ENCODE measurements at places on chromosomes 6 and 20.

DNA sequence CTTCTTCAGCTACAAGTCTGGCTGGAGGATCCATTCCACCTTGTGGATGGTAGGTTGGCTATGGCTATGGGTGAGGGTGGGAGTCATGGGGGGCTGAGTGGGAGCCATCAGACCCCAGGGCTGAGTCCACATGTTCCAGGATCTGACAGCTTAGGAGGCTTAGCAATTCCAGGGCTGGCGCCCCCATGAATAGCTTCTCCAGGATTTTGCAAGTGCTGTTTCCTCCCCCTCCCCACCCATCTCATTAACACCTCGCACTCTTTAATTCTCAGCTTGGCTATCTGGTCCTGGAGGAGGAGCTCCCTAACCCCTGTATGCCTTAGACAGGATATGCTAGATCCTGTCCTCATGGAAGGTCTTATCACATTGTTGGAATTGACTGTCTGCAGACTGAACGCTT, 39.0 kb upstream of the ANGPT4 start:
- no peak for DNase-seq

GRCh38 chr20:61053487-61053886, 198.6 kb upstream of the CDH4 start:
- DNase-seq, result no peak

GRCh38 chr6:25066593-25066992, 130.8 kb upstream of the RIPOR2 start:
- DNase-seq, result no peak

DNA sequence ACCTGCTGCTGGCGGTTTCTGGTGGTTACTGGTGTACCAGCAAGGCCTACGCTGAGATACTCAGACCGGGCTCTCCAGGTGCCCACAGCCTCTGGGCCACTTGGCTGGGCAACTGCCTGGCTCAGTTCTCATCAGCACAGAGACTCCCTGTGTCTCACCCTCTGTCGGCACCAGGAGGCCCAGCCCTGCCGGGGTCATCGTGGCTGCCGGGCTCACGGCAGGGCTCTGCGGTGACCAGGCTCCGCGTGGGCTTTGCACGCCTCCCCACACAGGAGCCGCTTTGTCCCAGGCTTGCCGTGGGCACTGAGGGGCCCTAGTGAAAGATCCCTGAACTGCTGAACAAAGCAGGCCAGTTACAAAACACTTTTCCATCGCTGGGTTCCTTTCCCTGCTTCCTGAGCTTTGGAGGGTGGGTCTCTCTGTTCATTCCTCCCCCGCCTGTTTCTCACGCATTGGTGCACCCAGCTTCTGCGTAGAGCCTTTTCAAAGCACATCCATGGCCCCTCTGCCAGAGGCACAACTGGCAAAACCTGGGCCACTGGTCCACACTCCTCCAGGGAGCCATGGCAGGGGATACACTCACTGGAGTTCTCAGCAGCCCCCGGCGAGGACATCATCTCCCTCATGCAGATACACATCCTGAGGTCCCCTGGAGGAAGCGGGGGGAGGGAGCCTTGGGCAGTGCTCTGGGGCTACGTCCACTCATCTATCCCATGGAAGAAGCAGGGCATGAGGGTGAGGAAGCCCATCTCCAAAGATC, 117.0 kb downstream of the NFATC2 start:
- DNase-seq, result no peak

GRCh38 chr20:34295284-34295683, 7.9 kb downstream of the AHCY start:
- no peak for DNase-seq

GRCh38 chr20:32231847-32232246, 24.2 kb downstream of the POFUT1 start:
- DNase-seq, result no peak

DNA sequence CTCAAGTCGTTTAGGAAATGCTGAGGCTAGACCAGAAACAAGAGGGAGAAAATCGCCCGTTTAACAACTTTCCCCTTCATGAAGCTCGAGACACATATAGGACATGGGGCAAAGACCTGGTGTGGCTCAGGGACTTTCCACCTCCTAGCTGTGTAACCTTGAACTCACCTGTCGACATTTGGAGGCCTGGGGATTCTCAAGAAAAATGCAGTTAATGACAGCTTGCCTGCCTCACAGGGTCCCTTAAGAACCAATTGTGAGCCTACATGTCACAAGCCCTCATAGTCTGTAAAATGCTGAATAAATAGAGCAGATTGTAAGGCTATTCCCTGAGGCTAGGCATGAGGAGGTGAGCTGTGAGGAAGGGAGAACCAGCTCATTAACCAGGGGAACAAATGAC, 35.1 kb downstream of the MGME1 start:
- DNase-seq, result no peak

DNA sequence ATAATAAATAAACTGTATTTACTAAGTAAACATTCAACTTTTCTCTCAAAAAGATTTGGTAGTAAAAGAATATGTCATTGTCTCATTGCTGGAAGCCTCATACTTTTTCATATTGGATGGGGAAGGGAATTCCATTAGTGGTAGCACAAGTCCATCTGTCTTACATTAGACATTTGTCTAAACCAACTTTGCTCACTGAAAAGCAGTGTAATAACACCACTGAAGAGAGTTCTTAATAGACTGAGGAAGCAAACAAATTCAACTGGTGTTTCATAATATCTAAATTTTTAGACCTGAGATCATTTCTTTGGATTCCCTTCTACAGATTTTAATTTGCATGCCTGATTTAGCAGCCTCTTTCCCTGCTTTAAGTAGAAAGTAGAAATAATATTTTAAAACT, 62.7 kb downstream of the PLCB1 start:
- no peak for DNase-seq

- DNase-seq, result peak; percentile 64
These were observed 20.4 kb upstream of the BPIFB1 start for GRCh38 chr20:33262658-33263065.

GRCh38 chr20:47455133-47456040, 46.3 kb upstream of the NCOA3 start:
- DNase-seq, result no peak

GRCh38 chr6:115908906-115909559, 151.7 kb downstream of the FRK start:
- DNase-seq, result no peak

DNA sequence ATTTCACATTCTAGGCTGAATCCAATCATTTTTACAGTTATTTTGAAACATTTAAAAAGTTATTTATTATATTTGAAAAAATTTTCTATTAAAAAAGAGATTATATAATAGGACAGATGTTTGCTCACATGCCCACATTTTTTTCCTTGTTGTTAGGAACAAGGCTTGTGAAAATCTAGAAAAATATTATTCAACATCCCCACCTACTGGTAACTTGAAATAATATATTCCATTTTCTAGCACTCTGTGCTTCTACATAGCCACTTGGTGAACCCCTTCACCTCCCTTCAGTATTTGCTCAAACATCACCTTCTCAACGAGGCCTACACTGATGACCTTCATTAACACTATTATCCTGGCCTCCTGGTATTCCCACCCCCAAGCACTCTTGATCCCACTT, 18.3 kb upstream of the GPRC6A start:
- no peak for DNase-seq

GRCh38 chr6:149259753-149260152, 57.8 kb upstream of the TAB2 start:
- DNase-seq, result no peak

DNA sequence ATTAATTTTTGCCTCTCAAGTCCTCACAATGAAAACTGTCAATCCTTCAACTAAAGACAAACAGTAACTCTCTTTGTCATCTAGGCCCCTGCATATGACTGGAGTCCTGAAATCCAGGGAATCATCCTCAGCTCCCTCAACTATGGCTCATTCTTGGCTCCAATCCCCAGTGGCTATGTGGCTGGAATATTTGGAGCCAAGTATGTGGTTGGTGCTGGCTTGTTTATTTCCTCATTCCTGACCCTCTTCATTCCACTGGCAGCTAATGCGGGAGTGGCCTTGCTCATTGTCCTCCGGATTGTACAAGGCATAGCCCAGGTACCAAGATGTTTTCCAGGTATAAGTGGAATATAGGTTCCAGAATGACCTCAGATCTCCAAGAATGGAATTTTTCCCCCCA, 15.4 kb downstream of the SLC17A4 start:
- DNase-seq, result no peak

DNA sequence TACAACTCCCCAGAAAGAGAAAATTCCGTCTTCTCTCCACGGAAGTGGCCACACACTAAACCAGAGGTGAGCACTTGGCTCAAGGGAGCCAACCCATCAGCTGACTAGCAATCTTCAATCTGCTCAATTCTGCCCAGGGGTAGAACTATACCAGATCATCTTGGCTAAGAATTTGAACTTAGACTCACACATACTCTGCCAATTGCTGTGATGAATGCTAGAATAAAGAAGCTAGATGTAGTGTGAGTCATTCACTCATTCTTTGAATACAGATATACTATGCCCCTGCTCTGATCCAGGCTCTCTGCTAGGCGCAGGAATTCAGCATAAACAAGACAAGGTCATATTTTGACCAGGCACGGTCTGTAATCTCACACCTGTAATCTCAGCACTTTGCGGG, 147.9 kb upstream of the SHLD1 start:
- no peak for DNase-seq

GRCh38 chr6:64520050-64520449, 884.4 kb downstream of the PHF3 start:
- DNase-seq, result no peak

GRCh38 chr6:133894795-133895358, 6.0 kb downstream of the TCF21 start:
- DNase-seq, result no peak

DNA sequence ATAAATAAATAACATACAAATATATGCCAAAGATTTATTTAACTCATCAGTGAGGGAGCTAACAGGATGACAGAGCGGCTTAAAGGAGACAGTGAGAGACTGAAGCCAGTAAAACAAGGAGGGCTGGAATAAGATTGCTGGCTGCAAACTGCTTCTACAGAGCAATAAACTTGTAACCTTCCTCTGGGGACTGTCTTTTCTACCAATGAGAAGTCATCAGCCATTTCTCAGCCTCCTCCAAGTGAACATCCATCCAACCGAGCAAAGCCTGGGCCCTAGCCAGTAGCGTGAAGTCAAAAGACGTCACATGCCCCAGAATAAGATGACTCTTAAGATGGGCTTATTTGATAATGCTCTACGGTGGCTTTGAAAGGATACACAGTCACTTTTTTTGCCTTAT, 42.5 kb downstream of the CPXM1 start:
- peak; percentile 48 for DNase-seq

- DNase-seq, result peak; percentile 44
These were observed 2.2 kb downstream of the TAF4 start for GRCh38 chr20:62063315-62063980.

DNA sequence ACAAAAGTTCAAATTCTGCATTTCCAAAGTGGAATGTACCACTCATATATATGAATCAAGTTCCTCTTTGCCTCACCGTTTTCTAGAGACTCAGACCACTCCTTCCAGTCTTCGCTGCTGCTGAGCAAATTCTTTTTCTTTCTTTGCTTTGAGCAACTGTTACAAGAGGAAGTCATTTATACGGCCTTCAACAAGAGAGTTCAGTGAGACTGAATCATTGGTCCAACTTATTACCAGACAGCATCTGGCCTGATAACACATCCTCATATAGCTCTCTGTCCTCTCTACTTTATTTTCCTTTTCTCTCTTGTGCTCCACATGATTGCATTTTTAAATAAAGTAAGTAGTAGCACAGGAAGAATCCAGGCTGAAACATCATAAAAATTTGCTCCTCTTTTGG, 652.7 kb downstream of the PHF3 start:
- no peak for DNase-seq

- no peak for DNase-seq
These were observed 20.0 kb downstream of the FAM209B start for GRCh38 chr20:56552911-56553629.

DNA sequence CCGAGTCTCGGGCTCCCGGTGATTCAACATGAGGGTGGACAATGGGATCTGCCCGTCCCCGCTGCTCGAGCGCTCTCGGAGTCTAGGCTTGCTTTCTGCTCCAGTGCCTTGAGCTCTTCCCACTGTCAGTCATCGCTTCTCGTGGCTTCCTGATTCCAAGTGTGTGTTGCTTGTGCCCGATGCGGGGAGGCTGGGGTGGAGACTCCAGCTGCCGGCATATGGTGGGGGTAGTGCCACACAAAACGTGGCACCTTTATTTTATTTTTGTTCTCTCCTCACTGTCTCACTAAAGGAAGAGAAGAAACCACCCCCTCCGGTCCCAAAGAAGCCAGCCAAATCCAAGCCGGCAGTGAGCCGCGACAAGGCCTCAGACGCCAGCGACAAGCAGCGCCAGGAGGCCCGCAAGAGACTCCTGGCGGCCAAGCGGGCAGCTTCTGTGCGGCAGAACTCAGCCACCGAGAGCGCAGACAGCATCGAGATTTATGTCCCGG, 14.8 kb upstream of the MYL9 start:
- DNase-seq, result no peak

DNA sequence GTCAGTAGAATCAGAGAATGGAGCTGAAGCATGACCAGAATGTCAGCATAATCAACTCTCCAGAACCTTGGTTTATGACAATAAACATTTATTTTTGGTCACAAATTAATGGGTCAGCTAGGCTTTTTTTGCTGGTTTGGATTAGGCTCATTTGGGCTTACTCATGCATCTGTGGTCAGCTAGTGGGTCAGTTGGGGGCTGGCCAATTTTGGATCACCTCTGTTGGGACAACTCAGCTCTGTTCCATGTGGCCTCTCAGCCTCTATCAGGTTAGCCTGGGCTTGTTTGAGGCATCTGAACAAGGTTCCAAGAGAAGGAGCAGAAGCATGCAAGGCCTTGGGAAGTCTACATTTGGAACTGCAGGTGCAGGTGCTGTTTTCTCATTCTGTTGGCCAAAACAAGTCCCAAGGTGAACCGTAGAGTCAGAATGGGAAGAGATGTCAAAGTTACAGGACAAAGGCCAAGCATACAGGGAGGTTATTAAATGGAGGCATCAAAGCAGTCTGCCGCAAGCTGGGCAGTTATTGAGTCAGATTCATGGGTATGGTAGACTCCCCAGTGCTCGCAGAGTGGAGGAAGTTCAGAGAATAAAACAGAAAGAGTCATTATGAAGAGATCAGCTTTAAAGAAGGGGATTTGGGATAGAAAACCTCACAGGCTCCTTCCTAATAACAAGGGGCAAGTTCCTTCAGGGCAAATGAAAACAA, 173.0 kb downstream of the PLCB4 start:
- no peak for DNase-seq

GRCh38 chr6:30077218-30077617, 1.6 kb upstream of the RNF39 start:
- DNase-seq, result no peak

DNA sequence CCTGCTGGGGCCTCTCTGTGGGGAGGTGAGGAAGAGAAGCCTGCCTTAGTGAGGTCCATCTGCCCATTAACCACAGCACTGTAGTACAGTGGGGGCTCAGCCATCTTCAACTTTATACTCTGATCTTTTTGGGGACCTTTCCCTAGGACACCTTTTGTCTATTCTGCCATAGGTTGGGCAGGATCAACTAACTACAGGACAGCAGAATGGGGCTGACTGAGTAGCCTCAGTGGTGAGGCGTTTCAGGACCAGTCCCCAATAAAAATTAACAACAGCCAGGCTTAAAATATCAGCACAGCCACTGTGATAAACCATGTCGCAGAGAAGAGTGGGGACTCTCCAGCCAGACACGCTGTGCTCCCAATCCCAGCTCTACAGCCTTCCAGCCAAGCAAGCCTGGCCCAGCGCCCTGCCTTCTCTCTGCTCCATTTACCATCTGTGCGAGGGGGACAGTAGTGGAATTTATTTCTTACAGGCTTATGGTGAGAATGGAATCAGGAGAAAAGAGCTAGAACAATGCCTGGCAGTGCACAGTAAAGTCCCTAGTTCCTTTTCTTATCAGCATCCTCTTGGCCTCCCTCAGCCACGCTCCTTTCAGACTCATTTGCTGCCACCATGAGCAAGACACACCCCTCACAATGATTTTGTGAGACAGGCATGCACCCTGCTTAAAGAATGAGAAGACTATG, 75.5 kb downstream of the SLC22A23 start:
- peak; percentile 79 for DNase-seq

- DNase-seq, result no peak
These were observed 8.3 kb upstream of the ZNF318 start for GRCh38 chr6:43377710-43378229.
